Iris pigment epithelial cell (primary cell): ENCODE measurements at places on chromosomes 16 and 17.

DNA sequence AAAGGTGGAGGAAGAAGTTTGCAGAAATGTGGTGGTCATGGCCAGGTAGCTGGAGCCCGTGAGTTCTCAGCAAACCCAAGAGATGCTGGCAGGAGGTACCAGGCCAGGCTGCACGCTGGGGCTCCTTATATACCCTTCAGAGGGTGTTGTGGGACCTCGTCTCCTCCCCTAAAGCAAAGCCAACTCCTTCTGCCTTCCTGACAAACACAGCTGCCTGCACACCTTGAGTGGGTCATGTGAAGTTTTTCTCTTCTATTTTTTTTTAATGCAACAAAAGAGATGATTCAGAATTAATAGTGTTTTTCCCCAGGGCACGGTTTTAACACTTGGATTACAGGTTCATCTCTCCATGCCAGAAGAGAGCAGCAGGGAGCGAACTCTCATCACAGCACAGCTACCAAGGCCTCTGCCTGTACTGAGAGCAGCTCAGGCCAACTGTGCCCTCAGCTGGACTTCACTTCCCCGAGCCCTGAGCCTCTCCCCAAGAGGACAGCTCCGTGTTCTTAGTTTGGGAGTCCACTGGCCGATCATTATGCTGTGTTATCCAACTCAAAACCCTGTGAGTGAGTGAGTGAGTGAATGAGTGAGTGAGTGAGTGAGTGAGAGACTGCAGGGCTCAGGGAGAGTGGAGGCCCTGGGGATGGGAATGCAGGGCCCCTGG is at the start of gene KRT15:
KRT15 (minus strand) TSS at position 102 of the 661 bp plus-strand sequence; CDS start at position 39, 63 bp downstream.
- no peak for DNase-seq

- DNase-seq: no peak
Measured at GRCh38 chr16:66322174-66322573, 44.3 kb upstream of the CDH5 start.

- DNase-seq: peak; percentile 88
Measured at GRCh38 chr16:23670137-23670776, 8.4 kb upstream of the PLK1 start.

DNA sequence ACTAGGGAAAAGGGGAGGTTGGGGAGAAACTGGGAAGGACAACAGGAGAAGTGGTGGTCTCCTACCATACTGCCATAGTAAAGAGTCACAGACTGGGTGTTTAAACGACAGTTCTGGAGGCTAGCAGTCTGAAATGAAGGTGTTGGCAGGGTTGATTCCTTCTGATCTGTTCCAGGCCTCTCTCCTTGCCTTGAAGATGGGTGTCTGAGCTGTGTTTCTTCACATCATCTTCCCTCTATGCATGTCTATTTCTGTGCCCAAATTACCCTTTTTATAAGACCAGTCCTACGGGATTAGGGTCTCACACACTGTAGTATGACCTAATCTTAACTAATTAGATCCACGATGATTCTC is 79.8 kb upstream of the TMEM97 start:
- no peak for DNase-seq

- DNase-seq: peak; percentile 86
Measured at GRCh38 chr17:48002266-48002915, 31.5 kb downstream of the CDK5RAP3 start.

GRCh38 chr16:63289834-63290460 is 1253.7 kb upstream of the CDH8 start:
- DNase-seq: peak; percentile 1

DNA sequence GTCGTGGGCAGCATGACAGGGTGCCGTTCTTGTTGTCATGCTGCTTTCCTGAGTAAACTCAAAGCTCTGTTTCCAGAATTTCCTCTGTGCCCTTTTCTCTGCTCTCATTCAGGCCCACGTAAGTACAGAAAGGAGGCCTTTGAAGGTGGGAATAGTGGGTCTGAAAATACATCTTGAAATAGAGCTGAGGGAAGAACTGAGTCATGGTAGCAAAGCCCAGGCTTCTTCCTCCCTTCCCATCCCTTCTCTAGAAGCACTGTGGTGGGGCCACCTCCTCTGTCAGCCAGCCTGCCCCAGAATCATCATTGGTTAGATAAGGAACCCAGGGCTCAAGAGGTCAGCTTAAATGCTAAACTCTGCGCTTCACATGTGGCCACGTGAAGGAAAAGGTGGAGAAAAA is 9.4 kb downstream of the CTRL start:
- peak; percentile 45 for DNase-seq

GRCh38 chr16:48212033-48212432 is 32.1 kb upstream of the LONP2 start:
- no peak for DNase-seq

DNA sequence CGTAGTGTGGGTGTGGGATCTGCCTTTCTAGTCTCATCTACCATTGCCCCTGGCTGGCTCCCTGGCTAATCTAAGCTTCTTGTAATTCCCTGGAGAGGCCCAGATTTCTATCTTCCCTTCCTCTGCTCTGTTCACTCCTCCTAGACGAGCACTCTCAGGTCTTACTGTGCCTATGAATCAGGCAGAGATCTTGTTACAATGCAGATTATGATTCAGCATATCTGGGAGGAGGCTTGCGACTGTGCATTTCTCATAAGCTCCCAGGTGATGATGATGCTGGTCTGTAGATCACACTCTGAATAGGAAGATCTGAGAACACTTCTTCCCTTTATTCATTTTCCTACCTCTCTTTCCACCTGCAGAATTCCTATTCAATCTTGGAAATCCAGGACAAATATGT is 200.1 kb downstream of the CBLN1 start:
- DNase-seq: no peak

GRCh38 chr16:86479419-86479818 is 30.9 kb upstream of the FOXF1 start:
- no peak for DNase-seq

DNA sequence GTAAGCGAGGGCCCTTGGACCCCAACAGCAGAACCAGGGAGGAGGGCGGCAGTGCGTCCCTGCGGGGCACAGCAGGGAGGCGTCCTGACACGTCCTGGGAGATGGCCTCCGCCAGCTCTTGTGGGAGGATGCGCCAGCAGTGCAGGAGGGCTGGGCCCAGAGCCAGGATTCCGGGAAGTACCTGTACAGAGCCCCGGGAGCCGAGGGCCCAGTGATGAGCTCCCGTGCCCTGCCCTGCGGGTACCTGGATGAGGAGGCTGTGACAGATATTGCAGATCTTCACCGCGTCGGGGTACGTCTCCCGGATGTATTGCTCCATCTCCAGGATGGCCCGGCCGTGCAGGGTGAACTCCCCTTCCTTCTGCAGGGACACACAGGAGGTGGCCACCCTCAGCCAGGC is 23.1 kb downstream of the KDM8 start:
- no peak for DNase-seq

DNA sequence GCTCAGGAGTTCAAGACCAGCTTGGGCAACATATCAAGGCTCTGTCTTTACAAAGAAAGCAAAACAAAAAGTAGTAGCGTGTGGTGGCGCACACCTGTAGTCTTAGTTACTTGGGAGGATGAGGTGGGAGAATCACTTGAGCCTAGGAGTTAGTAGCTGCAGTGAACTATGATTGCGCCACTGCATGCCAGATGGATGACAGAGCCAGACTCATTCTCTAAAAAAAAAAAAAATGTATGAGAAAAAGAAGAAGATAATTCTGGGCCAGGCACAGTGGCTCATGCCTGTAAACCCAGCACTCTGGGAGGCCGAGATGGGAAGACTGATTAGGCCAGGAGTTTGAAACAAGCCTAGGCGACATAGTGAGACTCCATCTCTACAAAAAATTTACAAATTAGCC is 28.5 kb downstream of the STAT5B start:
- peak; percentile 92 for DNase-seq

DNA sequence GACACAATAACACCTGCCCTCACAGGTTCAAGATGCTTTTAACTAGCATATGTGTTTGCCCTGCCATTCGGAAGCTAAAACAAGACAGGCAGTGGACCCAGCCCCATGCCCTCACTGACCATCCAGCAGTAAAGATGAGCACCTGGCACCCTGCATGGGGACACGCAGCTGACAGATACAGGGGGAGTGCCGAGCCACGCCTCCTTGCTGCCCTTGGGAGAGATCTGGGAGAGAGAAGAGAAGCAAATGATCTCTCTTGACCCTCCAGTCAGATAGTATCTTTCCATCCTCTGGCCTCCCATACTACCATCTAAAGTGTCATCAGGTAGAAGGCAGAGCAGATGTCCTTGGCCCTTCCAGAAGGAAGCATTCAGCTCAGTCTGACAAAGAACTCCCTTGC is 40.6 kb upstream of the MYOCD start:
- no peak for DNase-seq

DNA sequence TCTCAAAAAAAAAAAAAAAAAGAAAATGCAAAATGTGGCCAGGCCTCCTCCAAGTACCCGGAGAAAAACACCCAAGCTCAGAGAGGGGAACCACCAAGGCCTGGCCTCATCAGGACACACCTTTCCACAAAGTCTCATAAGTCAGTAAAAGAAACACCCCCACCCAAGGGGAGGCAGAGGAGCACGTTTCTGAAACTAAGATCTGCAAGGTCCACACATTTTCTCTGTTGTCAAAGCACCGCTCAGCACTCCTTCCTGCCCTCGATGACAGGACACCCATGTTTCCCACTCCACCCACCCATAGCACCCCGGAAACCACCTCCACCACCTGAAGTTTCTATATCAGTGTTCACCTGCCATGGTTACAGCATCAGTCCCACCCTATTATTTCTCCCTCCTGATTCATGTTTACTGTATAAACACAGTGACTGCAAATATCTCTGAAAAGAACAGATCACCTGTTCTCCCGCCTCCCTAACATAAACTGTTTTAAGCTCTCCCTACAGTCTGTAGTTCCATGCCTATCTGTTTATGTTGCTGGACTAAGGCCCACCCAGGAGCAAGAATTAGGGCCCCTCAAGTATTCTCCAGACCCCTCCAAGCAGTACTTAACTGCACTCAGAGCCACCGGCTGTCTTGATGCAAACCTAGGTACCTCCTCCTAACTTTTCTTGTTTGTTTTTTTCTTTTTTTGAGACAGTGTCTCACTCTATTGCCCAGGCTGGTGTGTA is 2.0 kb downstream of the CORO7 start:
- no peak for DNase-seq

DNA sequence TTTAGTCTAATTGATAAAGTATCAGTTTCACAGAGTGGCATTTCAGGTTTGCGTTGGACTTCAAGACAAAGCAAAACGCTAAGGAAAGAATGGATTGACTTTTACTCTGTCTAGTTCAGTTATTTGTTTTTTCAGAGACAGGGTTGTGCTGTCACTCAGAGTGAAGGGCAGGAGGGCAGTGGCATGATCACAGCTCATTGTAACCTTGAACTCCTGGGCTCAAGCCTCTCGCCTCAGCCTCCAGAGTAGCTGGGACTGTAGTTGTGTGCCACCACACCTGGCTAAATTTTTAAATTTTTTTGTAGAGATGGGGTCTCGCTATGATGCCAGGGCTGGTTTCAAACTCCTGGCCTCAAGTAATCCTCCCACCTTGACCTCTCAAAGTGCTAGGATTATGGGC is 86.4 kb downstream of the CACNG1 start:
- DNase-seq: no peak

DNA sequence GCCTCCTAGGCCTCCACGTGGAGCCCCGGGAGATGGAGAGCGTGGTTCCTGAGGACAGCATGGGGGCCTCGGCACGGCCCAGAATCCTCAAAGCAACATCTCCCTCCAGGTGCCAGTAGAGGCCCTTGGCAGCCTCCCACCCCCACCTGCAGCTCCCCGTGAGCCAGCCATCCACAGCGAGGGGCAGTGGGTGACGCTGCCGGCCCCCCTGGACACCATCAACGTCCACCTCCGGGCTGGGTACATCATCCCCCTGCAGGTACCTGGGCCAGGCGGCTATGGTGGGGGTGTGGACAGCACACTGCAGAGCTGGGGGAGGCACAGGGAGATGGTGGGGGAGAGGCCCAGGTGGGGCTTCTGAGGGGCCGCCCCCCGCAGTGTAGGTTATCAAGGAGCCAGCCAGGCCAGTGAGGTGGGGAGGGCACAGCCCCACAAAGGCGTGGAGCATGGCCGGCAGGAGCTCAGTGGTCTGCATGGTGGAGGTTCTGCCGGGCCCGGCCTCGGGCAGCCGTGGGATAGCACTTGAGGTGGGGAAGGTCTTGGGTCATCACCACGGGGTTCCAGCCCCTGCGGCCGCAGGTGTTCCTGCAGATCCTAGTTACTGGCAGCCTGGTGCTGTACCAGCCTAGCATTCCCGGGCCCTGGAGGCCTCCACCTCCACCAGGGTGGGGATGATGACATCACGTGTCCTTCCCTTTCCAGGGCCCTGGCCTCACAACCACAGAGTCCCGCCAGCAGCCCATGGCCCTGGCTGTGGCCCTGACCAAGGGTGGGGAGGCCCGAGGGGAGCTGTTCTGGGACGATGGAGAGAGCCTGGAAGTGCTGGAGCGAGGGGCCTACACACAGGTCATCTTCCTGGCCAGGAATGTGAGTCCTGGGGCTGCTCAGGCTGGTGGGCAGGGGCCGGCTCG is 16.4 kb downstream of the GAA start:
- DNase-seq: no peak

DNA sequence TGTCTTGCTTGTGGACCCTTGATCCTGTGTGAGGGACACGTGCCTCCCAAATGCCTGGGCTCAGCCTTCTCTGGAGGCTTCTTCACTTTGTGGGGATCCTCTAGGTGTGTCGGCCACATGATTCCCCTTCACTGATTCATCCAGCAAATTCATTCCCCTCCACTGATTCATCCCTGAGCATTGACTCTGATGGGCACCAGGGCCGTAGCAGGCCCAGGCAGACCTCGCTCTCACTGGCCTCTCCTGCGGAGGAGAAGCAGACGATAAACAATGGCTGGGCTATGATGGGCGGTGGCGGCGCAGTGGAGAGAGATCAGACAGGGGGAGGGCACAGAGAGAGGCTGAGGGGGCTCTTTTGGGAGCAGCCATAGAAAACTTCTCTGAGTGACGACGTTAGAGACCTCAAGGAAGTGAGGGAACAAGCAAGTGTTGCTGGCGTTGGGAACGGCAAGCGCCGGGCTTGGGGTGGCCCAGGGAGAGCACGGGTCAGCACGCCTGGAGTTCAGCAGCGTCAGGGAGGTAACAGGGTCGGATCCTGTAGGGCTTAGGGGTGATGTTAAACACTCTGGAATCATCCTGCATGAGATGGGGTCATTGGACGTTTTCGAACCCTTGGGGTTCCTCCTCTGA is 17.5 kb upstream of the RPTOR start:
- no peak for DNase-seq

- DNase-seq: no peak
Measured at GRCh38 chr17:1474402-1475189, 17.9 kb downstream of the MYO1C start.
